ENCODE measurements at places on chromosomes 1 and 21.
A peak's percentile ranks its signal among the peaks of the same experiment; 100 is the strongest.

GRCh38 chr1:202135221-202135721 is 9.3 kb downstream of the ARL8A start:
- H3K4me3 ChIP-seq: no peak overlapping the region
- no peaks in the 10 kb centered on the region for H3K4me1 ChIP-seq
- H3K36me3 ChIP-seq: peaks cover 18% of the 10 kb centered on the region
- no peaks in the 10 kb centered on the region for H3K27me3 ChIP-seq

GRCh38 chr1:150364231-150365003 is 470 bp downstream of the RPRD2 start:
- peak overlapping the region; percentile 94 for H3K4me3 ChIP-seq
- H3K27ac ChIP-seq: peak overlapping the region; percentile 89
- no peaks in the 10 kb centered on the region for H3K36me3 ChIP-seq
- DNase-seq: peak; percentile 74
- H3K27me3 ChIP-seq: no peaks in the 10 kb centered on the region

GRCh38 chr1:91548376-91549040 is 47.9 kb downstream of the CDC7 start:
- no peaks in the 10 kb centered on the region for H3K27me3 ChIP-seq
- peak overlapping the region; percentile 48 for H3K27ac ChIP-seq
- H3K4me3 ChIP-seq: peak overlapping the region; percentile 31
- no peaks in the 10 kb centered on the region for H3K36me3 ChIP-seq
- H3K4me1 ChIP-seq: peaks cover 63% of the 10 kb centered on the region

- no peak overlapping the region for H3K27ac ChIP-seq
- H3K4me1 ChIP-seq: peaks cover 100% of the 10 kb centered on the region
- no peaks in the 10 kb centered on the region for H3K27me3 ChIP-seq
- H3K36me3 ChIP-seq: peaks cover 9% of the 10 kb centered on the region
- no peak for DNase-seq
- H3K4me3 ChIP-seq: no peak overlapping the region
Measured at GRCh38 chr1:226682871-226683814, 55.9 kb downstream of the ITPKB start.

- no peak overlapping the region for H3K27ac ChIP-seq
- H3K27me3 ChIP-seq: no peaks in the 10 kb centered on the region
- H3K4me3 ChIP-seq: no peak overlapping the region
Measured at GRCh38 chr1:44237721-44238457, 24.6 kb downstream of the DMAP1 start.

GRCh38 chr1:167685844-167686243 is 35.9 kb upstream of the MPZL1 start:
- no peak overlapping the region for H3K27ac ChIP-seq
- no peak for DNase-seq
- no peaks in the 10 kb centered on the region for H3K27me3 ChIP-seq
- H3K36me3 ChIP-seq: peaks cover 78% of the 10 kb centered on the region
- no peak overlapping the region for H3K4me3 ChIP-seq

- no peak for DNase-seq
- peaks cover 11% of the 10 kb centered on the region for H3K4me1 ChIP-seq
- no peak overlapping the region for H3K4me3 ChIP-seq
- H3K36me3 ChIP-seq: no peaks in the 10 kb centered on the region
Measured at GRCh38 chr1:37448691-37449417, 25.5 kb upstream of the ZC3H12A start.

DNA sequence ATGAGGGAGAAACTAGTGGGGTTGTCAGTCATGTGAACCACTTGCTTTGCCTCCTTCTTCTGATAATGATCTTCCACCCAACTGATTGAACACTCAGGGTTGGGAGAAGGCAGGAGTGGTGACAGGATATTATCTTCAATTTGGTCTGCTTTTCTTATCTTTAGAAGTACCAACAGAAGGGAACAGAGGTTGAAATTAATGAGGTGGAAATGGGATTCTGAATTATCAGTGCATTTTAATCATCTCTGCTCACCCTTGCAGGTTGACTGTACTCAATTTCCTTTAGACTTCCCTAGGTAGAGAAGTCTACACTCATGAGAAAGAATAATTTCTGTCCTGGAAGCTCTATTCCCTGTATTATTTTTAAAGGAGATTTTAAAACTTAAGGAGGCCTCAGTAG is 19.9 kb upstream of the PTPN14 start:
- H3K4me3 ChIP-seq: no peak overlapping the region
- no peaks in the 10 kb centered on the region for H3K4me1 ChIP-seq
- no peaks in the 10 kb centered on the region for H3K27me3 ChIP-seq
- no peak for DNase-seq

GRCh38 chr1:185474440-185475149 is 157.6 kb upstream of the IVNS1ABP start:
- no peaks in the 10 kb centered on the region for H3K27me3 ChIP-seq
- DNase-seq: no peak
- H3K36me3 ChIP-seq: no peaks in the 10 kb centered on the region
- no peak overlapping the region for H3K27ac ChIP-seq
- H3K4me1 ChIP-seq: peaks cover 5% of the 10 kb centered on the region

GRCh38 chr1:35660581-35661473 is 19.5 kb upstream of the PSMB2 start:
- H3K27ac ChIP-seq: no peak overlapping the region
- H3K4me3 ChIP-seq: no peak overlapping the region
- no peaks in the 10 kb centered on the region for H3K36me3 ChIP-seq
- no peak for DNase-seq
- no peaks in the 10 kb centered on the region for H3K27me3 ChIP-seq

DNA sequence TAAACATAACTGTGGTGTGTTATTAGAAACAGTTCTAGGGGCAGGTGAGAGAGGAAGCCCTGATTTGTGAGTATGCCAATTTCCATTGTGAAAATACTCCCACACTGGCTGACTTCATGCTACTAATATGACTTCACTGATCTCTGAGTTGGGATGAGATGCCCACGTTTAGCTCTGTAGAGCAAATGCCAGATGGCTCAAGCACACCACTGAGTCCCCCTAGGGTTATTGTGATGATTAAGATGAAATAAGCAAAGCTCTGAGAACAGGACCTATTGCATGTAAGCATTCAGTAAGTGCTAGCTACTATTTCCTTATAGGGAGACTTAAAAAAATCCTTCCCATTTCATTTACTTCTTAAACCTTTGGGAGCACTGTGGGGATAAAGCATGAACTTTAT is 117.6 kb downstream of the CENPF start:
- no peak overlapping the region for H3K27ac ChIP-seq
- H3K4me1 ChIP-seq: no peaks in the 10 kb centered on the region
- no peak overlapping the region for H3K4me3 ChIP-seq

- no peak overlapping the region for H3K27ac ChIP-seq
- H3K4me3 ChIP-seq: no peak overlapping the region
- DNase-seq: no peak
- H3K4me1 ChIP-seq: peaks cover 8% of the 10 kb centered on the region
- no peaks in the 10 kb centered on the region for H3K27me3 ChIP-seq
- H3K36me3 ChIP-seq: no peaks in the 10 kb centered on the region
Measured at GRCh38 chr1:46184920-46185658, 8.8 kb upstream of the P3R3URF start.

- no peak for DNase-seq
- no peaks in the 10 kb centered on the region for H3K4me1 ChIP-seq
- no peaks in the 10 kb centered on the region for H3K36me3 ChIP-seq
- H3K27ac ChIP-seq: no peak overlapping the region
Measured at GRCh38 chr1:156551869-156552268, 20.5 kb downstream of the IQGAP3 start.

- DNase-seq: no peak
- peaks cover 77% of the 10 kb centered on the region for H3K4me1 ChIP-seq
- H3K36me3 ChIP-seq: no peaks in the 10 kb centered on the region
- H3K27me3 ChIP-seq: no peaks in the 10 kb centered on the region
Measured at GRCh38 chr1:89640440-89640839, 7.5 kb downstream of the LRRC8C start.

DNA sequence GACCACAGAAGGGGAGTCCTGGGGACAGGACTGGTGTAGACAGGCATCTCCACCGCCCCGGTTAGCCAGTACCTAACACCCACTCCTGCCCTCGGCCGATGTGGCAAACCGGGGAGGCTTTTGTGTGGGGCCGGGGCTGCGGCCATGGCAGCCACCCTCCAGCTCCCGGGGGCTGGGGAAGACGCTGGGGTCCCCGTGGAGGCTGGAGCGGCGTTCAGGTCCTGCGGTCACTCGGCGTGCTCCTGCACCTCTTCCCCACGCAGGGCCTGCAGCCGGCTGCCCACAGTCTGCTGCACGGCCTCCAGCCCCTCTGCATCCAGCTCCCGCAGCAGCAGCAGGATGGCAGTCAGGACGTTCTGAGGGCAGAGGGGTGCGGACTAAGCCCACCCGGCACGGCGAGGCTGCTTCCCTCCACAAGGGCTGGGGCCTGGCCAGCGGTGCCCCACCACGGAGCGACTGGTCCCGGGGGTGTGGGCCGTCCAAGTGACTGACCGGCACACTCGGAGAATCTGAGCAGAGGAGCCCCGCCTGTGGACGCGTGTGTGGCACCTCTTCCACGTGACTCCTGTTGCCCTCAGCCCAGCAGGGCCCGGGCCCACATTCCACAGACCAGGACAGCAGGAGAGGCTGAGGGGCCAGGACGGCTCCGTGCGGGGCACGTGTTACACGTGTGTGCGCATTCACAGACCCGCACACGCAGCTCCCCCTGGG is 9.1 kb downstream of the CFAP410 start:
- no peaks in the 10 kb centered on the region for H3K4me1 ChIP-seq
- DNase-seq: no peak
- H3K27ac ChIP-seq: no peak overlapping the region
- H3K27me3 ChIP-seq: no peaks in the 10 kb centered on the region

DNA sequence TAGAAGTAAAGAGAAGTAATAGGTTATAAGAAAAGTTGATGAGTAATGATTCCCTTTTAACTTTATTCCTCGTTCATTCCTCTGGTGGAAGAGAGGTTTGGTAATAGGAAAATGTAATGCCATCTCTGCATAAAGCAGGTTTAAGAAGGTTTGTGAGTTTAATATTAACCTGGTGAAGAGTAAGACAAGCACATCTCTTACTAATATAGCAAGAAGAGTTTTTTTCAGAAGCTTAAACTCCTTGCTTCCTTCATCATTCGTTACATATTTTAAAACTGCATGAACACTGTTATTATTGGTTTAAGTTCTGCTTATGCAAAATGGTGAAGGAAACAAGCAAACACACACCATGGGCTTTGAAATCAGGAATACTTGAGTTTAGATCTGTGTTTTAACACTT is 9.2 kb upstream of the PLA2G4A start:
- no peaks in the 10 kb centered on the region for H3K4me1 ChIP-seq
- no peak overlapping the region for H3K27ac ChIP-seq
- no peak for DNase-seq
- no peaks in the 10 kb centered on the region for H3K27me3 ChIP-seq

- no peak for DNase-seq
- no peak overlapping the region for H3K4me3 ChIP-seq
- H3K4me1 ChIP-seq: peaks cover 20% of the 10 kb centered on the region
- H3K27ac ChIP-seq: no peak overlapping the region
- no peaks in the 10 kb centered on the region for H3K27me3 ChIP-seq
Measured at GRCh38 chr1:151843398-151843797, 3.8 kb upstream of the C2CD4D start.

DNA sequence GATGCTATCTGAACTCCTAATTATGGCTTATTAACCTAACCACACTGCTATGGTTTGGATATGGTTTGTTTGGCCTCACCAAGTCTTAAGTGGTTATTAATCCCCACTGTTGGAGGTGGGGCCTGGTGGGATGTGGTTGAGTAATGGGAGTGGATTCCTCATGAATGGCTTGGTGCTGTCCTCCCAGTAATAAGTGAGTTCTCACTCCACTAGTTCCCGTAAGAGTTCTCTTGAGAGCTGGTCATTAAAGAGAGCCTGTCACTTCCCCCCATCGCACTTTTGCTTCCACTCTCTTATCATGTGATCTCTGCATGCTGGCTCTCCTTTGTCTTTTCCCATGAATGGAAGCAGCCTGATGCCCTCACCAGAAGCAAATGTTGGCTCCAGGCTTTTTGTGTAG is 328.8 kb downstream of the PLA2G4A start:
- H3K27ac ChIP-seq: no peak overlapping the region
- H3K4me1 ChIP-seq: no peaks in the 10 kb centered on the region
- H3K27me3 ChIP-seq: no peaks in the 10 kb centered on the region
- no peak for DNase-seq
- no peaks in the 10 kb centered on the region for H3K36me3 ChIP-seq
- H3K4me3 ChIP-seq: no peak overlapping the region

GRCh38 chr21:39775816-39776215 is 30.8 kb downstream of the IGSF5 start:
- no peaks in the 10 kb centered on the region for H3K4me1 ChIP-seq
- H3K36me3 ChIP-seq: no peaks in the 10 kb centered on the region
- H3K4me3 ChIP-seq: no peak overlapping the region
- H3K27ac ChIP-seq: no peak overlapping the region
- DNase-seq: no peak
- no peaks in the 10 kb centered on the region for H3K27me3 ChIP-seq

GRCh38 chr1:114379987-114380386 is 131.0 kb downstream of the TRIM33 start:
- H3K36me3 ChIP-seq: no peaks in the 10 kb centered on the region
- H3K4me3 ChIP-seq: no peak overlapping the region
- no peak overlapping the region for H3K27ac ChIP-seq
- no peaks in the 10 kb centered on the region for H3K27me3 ChIP-seq

DNA sequence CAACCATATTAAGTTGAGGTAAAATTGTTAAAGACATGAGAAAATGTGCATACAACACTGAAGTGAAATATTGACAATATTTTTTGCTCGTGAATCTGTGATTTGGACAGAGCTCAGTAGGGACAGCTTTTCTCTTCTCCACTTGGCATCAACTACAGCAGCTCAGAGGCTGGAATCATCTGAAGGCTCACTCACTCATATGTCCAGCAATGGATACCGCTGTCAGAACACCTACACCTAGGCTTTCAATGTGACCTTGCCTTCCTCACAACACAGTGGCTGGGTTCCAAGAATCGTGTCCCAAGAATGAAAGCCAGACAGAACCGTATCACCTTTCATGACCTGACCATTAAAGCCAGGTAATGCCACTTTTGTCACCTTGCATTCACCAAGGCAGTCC is 115.2 kb downstream of the NRIP1 start:
- no peaks in the 10 kb centered on the region for H3K4me1 ChIP-seq
- DNase-seq: no peak
- H3K27ac ChIP-seq: no peak overlapping the region
- no peaks in the 10 kb centered on the region for H3K36me3 ChIP-seq
- H3K4me3 ChIP-seq: no peak overlapping the region

DNA sequence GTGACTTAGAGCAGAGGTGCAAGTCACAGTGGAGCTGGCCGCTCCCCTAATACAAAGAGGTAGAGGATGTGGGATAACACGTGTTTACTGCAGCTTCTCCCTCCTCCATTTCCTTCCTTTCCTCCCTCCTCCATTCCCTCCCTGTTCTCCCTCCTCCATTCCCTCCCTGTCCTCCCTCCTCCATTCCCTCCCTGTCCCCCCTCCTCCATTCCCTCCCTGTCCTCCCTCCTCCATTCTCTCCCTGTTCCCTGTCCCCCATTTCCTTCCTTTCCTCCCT is 124.0 kb downstream of the CRYAA start:
- no peak for DNase-seq
- H3K4me1 ChIP-seq: no peaks in the 10 kb centered on the region
- H3K27me3 ChIP-seq: no peaks in the 10 kb centered on the region
- H3K27ac ChIP-seq: no peak overlapping the region
- no peak overlapping the region for H3K4me3 ChIP-seq
- no peaks in the 10 kb centered on the region for H3K36me3 ChIP-seq
